ENCODE measurements at places on chromosomes 12 and 14. TPM values are rescaled to one million over a fixed set of nuclear protein-coding genes. Genes with fewer than 3 reads are reported as not detected.
A peak's percentile ranks its signal among the peaks of the same experiment; 100 is the strongest.

DNA sequence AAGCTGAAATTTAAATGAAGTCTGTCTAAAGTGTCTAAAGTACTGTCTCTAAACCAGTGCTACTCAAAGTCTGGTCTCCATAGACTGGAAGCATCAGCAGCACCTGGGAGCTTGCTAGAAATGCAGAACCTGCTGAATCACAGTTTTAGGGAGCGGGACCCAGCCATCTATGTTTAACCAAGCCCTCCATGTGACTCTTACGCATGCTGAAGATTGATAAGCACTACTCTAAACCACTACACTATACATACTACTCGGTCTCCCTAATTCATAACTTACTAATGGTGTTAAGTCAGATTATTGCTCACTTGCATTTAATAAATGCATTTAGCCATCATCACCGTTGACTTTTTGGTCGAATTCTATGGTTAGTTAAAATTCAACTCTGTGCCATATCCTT is 88.8 kb downstream of the SLC25A21 start:
- DNase-seq: no peak

- no peak for DNase-seq
Measured at GRCh38 chr12:41510470-41510869, 322.4 kb downstream of the PDZRN4 start.

DNA sequence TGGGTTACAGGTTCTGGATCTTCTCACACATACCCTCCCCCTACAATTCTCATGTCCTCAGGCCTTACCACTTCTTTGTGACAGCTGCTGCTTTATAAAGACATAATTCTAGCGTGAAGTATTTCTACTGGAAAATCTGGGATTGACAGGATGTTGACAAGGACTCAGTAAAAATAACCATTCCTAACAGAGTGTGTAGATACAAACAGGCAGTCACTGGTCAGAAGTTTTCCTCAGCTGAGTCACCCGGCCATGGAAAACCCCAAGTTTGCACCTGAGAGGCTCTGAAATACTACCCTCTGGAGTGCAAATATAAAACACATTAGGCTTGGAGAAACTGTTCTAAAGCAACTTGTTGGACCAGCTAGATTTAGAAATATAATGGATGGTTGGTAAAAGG is 54.4 kb downstream of the SPPL3 start:
- DNase-seq: peak; percentile 9

- peak; percentile 22 for DNase-seq
Measured at GRCh38 chr12:96034621-96035282, 635 bp downstream of the LTA4H start.

SLC5A8 gene
- not detected for total RNA-seq

DNA sequence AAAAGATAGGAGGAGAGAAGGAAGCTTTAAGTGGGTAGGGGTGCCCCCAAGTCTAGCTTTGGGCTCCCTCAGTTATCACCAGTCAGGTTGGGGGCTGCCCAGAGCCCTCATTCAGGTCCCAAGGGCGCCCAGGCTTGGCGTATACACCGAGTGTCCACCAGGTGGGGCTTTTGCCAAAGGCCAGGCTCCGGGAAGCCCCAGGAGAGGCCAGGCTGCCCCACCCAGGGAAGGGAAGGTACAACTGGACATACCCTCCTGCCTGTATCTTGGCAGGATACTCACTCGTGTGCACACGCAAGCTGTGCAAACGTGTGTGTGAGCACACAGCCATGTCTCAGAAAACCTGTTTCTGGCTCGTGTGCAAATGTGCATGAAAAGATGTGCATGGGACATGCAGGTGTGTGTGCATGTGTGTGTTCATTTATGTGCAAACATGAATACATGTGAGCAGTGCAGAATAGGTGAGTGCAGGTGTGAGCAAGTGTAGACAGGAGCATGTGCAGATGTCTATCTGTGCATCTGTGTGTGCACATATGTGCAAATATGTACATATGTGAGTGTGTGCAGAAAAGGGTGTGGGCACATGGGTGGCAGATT is 103.9 kb upstream of the MYL2 start:
- peak; percentile 44 for DNase-seq

C14orf39 gene
- total RNA-seq: not detected

- DNase-seq: no peak
Measured at GRCh38 chr12:89405626-89406345, 53.5 kb upstream of the DUSP6 start.

SLC17A8 gene
- total RNA-seq: 0.10 TPM

- no peak for DNase-seq
Measured at GRCh38 chr12:104048811-104049210, 1.2 kb downstream of the GLT8D2 start.

GRCh38 chr12:26226629-26227360 is 31.4 kb downstream of the SSPN start:
- DNase-seq: no peak

DNA sequence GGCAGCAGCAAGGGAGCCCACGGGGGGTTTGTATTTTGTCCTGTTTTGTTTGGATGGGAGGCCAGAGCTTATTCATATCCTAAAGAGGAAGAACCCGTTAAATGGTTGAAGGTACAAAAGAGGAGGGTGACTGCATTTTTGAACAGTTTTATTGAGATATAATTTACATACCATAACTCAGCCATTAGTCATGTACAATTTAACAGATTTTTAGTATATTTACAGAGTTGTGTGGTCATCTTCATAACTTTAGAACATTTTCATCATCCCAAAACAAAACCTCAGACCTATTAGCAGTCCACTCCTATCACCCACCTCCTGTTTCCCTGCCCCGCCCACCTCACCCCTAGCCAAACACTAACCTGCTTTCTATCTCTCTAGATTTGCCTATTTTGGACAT is 12.6 kb downstream of the NRDE2 start:
- no peak for DNase-seq

- DNase-seq: no peak
Measured at GRCh38 chr14:52350445-52350844, 36.3 kb downstream of the PTGER2 start.

DNA sequence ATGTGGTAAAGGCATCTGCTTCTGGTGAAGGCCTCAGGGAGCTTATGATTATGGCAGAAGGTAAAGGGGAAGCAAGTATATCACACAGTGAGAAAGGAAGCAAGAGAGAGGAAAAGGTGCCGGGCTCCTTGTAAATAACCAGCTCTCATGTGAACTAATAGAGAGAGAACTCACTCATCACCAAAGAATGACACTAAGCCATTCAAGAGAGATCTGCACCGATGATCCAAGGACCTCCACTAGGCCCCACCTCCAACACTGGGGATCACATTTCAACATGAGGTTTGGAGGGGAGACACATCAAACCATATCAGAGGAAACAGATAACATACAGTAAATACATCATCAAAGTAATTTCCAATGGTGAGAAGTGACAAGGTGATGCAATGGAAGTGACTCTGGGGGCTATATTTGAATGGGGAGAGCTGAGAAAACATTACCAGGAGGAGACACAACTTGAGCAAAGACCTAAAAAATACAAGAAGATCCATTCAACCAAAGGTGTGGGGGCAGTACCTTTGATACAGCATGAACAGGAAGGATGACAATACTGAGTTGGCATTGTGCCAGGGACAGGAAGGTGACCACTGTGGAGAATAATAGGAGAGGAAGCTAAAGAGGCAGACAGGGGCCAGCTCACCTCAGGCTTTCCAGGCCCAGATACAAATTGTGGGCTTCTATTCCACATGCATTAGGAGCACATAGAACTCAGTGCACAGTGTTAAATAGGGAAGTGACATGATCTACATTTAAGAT is 134.4 kb upstream of the GRIP1 start:
- peak; percentile 2 for DNase-seq

LRTM2 gene
- total RNA-seq: not detected

DNA sequence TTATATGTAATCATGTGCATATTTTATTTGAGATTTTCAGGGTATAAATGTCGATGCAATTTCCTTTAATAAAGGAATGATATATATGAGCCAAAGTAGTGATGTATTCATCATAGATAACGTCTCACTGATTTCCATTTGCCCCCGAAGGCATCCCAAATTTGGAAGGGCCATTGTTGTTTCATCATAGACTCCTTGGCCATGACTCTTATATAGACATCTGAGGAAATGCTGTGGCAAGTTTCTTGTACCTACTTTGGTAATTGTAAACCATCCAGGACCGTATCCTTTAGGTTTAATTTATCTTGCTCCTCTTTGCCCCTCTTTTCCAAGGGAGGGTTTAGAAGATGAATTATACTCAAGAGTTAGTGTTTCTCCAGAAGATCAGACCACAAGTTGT is 84.7 kb downstream of the SAMD4A start:
- no peak for DNase-seq

- DNase-seq: no peak
Measured at GRCh38 chr14:41830714-41831406, 224.2 kb downstream of the LRFN5 start.

DNA sequence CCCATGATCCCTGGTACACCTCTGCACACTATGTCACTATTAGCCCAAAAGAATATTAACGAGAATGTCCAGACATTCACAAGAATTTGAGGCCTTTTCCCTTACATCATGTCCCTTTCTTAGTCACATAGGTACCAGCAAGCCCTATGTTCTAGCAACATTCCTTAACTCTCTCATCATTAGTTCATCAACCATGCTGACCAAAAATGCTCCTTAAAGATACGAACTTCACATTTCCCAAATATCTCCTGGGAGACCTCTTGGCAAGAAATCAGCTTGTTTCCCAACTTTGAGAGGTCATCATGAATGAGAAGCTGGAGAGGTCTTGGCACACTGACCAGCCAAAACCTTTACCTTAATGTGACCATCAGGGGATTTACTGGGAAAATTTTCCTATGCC is 4.6 kb downstream of the SALL2 start:
- no peak for DNase-seq

DNA sequence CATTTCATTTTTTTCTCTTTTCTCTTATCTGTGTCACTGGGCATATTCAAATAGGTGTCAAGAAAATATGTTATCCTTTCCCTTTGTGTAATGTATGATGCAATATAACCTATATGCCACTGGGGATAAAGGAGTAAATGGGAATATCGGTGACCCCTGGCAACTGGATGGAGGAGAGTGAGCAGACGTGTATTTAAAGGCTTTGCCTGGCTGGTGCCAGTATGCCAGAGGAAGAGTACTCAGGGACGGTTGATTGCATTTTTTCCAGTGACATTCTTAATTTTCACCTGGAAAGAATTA is 12.0 kb upstream of the STXBP6 start:
- no peak for DNase-seq

- no peak for DNase-seq
Measured at GRCh38 chr12:68521848-68522502, 88.7 kb upstream of the RAP1B start.

FGF23 gene
- total RNA-seq: not detected

GRCh38 chr14:86824167-86824566 is 1168.8 kb downstream of the GALC start:
- no peak for DNase-seq

- DNase-seq: no peak
Measured at GRCh38 chr14:55973285-55973800, 144.9 kb upstream of the PELI2 start.

DNA sequence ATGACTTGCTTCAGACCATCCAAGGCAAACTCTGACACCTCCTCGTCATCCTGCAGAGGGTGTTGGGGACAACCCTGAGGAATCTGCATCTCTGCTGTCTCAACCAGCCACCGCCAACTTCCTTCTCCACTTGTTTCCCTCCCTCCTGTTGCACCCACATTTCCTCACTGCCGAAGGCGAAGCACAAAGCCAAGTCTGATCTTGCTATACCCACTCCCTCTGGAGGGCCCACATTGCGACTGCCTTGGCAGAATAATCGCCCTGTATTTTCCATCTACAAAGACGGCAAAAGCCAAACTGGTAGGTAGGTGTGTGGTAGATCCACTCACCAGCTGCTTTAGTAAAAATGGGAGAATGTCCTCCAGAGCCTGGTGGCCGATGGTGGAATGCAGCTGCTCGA is 21.8 kb upstream of the RAB35 start:
- no peak for DNase-seq

- DNase-seq: no peak
Measured at GRCh38 chr12:65518771-65519170, 240.3 kb downstream of the MSRB3 start.

DPF3 gene
- 0.60 TPM for total RNA-seq

HCFC2 gene
- total RNA-seq: 4.9 TPM

NANOG gene
- not detected for total RNA-seq

DNA sequence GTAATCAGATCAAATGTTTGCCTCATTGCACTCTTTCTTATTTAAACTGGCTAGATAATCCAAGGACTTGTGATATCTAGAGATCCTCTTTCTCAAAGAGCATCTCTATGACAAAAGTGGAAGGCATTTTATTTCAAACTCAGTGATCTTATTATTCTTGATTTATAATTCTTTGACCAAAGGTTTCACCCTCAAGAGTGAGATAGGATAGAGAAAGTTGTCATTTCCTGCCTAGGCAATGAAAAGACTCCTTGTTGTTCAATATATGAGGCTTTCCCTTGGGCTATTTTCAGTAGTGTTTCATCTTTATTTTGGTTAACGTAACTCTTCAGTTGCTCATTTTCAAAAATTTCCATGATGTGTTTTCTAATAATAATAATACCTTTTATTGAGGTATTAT is 18.0 kb upstream of the INSM2 start:
- no peak for DNase-seq

DNA sequence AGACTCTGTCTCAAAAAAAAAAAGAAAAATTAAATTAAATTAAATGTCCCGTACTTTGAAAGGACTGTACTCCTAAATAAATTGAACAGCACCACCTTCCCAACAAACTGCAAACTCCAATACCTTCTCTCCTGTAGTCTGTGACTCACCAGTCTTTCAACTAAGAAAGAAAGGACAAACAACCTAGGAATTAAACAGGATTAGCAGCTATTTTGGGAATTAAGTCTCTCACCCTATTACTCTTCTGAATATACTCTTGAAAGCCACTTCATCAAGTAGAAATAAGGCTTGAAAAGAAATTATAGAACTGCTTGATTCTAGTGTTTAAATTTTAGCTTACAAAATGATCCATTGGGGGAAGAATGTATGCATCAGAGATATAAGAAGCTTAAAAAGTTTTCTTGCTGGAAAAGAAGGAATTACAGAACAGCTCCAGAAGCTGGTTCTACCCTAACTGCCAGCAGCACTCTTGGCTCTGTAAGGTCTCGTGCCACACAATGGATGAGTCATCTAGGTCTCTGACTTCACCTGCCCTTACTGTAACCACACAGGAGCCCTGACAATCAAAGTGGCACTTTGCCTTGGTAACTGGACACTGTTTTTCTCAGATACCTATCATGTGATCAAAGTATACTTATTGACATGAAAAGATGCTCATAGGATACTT is 57.0 kb upstream of the CERS5 start:
- peak; percentile 79 for DNase-seq

DNA sequence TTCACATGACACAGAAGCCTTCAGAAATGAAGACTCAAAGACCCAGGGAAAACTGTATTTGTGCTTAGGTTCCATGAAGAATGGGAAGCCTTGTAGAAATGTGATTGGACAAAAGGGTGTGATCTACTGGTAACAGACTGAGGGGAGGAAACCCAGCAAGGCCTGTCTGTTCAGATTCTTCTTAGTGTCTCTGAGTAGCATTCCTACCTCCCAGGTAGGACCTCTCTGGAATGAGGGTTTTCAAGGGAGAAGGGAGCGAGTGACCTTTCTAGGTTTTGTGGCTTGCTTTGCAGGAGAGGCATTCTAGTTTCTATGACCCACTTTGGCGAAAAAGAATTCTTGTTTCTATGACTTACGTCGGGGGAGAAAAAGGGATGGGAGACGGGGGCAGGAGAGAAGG is 401.7 kb downstream of the DPF3 start:
- DNase-seq: no peak

- DNase-seq: peak; percentile 60
Measured at GRCh38 chr14:77681196-77682157, 26.3 kb downstream of the ALKBH1 start.
